ENCODE measurements at places on chromosomes 1 and 21. TPM values are rescaled to one million over a fixed set of nuclear protein-coding genes. Genes with fewer than 3 reads are reported as not detected.

- no peak overlapping the region for H3K27ac ChIP-seq
- no peaks in the 10 kb centered on the region for H3K27me3 ChIP-seq
- no peaks in the 10 kb centered on the region for H3K4me1 ChIP-seq
- no peak overlapping the region for H3K4me3 ChIP-seq
These were observed 14.6 kb downstream of the SLC66A1 start for GRCh38 chr1:19326748-19327065.

OR2M4 gene
- not detected for total RNA-seq

RHBDL2 gene
- 1.1 TPM for total RNA-seq

HSPA6 gene
- 10.9 TPM for total RNA-seq

DNA sequence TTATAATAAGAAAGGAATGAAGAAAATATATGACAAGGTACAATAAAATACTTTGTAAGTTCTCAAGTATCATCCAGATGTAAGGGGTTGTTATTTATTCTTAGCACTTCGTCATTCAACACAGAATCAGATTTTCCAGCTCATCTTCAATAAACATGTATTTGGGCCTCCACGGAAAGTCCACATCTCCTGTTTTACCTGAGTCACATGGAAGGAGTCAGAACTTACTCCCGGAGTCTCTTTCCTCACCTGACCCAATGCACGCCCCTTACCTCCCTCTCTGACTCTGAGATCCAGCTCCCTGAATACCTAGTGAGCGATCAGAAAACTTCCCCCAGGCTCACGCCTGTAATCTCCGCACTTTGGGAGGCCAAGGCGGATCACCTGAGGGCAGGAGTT, 1.5 kb upstream of the PMVK start:
- peak overlapping the region; percentile 71 for H3K4me3 ChIP-seq
- H3K4me1 ChIP-seq, result peaks cover 36% of the 10 kb centered on the region
- no peaks in the 10 kb centered on the region for H3K36me3 ChIP-seq
- no peak for DNase-seq
- H3K27me3 ChIP-seq, result no peaks in the 10 kb centered on the region
- peak overlapping the region; percentile 99 for H3K27ac ChIP-seq

- no peak overlapping the region for H3K27ac ChIP-seq
- no peaks in the 10 kb centered on the region for H3K36me3 ChIP-seq
- H3K4me1 ChIP-seq, result no peaks in the 10 kb centered on the region
- H3K27me3 ChIP-seq, result no peaks in the 10 kb centered on the region
- no peak overlapping the region for H3K4me3 ChIP-seq
These were observed 122.4 kb upstream of the COL6A1 start for GRCh38 chr21:45859041-45859761.

All from upper lobe of right lung (tissue), 1 donor.